ENCODE measurements at places on chromosomes 1 and 21. TPM values are rescaled to one million over a fixed set of nuclear protein-coding genes. Genes with fewer than 3 reads are reported as not detected.

DNA sequence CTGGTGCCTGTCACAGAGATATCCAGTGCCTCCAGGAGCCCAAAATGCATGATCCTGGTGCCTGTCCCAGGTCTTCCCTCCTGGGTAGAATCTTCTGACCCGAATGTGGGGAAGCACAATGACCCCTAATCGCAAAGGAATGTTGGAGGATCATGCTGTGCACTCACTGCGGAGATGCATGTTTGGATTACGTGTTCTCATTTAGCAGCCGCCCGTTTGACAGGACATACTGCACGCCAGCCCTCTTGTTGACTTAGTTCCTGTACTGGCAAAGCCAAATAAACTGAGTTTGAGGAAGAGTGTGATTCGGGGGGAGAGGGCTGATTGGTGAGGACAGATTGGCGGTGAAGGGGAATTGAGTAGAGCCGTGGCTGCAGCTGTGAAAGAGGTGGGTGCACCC lies 85.9 kb upstream of the SIM2 start:
- no peak overlapping the region for H3K4me3 ChIP-seq
- no peak for DNase-seq
- no peaks in the 10 kb centered on the region for H3K4me1 ChIP-seq
- H3K36me3 ChIP-seq: no peaks in the 10 kb centered on the region
- peaks cover 17% of the 10 kb centered on the region for H3K27me3 ChIP-seq
- H3K27ac ChIP-seq: no peak overlapping the region

SNIP1 gene
- total RNA-seq: 34.7 TPM

DNA sequence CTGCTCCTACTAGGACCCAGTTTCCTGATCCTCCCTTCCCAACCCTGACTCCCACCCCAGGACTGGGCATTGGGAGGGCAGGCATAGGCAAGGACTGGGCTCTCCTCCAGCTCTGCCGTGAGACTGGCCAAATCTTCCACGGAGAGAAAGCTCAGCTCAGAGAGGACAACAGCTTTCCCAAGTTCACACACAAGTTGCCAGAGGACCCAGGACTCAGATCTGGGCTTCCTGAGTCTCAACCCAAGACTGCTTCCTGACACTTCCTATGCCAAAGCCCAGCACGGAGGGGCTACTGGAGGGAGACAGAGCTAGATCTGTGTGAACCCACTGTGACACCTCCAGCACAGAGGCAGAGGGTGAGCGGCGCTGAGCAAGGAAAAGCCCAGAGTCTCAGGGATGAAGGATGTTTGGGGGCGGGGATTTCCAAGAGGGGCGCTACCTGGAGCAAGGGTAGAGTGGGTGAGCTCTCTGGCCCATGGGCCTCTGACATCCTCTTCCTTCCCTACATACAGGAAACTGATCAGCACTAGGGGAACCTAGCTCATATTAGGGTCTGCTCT lies 7.1 kb downstream of the PDZK1IP1 start:
- no peak for DNase-seq
- H3K27ac ChIP-seq: no peak overlapping the region
- no peak overlapping the region for H3K4me3 ChIP-seq
- H3K36me3 ChIP-seq: no peaks in the 10 kb centered on the region

VHLL gene
- total RNA-seq: not detected

DNA sequence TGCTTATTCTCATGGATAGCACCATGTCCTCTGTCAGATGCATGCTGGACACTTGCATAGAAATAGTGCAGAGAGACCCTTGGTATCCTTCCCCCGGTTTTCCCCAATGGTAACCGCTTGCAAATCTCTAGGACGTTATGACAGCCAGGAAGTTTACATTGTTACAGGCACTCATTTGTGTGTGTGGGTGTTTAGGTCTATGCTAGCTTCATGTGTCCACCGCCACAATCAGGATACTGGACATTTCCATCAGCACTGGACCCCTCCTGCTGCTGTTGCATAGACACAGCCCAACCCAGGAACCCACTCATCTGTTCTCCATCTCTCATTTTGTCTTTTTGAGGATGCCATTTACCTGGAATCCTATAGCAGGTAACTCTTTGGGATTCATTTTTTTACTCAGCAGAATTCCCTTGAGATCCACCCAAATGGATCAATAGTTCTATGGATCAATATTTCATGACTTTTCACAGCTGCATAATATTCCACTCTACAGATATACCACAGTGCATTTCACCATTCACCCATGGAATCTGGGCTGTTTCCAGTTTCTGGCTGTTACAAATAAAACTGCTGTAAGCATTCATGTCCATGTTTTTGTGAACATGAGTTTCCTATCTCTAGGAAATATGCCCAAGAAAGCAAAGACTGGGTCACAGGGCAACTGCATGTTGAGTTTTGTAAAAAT lies 6.6 kb upstream of the WNT9A start:
- peaks cover 30% of the 10 kb centered on the region for H3K27me3 ChIP-seq
- no peak overlapping the region for H3K4me3 ChIP-seq
- no peak overlapping the region for H3K27ac ChIP-seq
- H3K36me3 ChIP-seq: no peaks in the 10 kb centered on the region

DNA sequence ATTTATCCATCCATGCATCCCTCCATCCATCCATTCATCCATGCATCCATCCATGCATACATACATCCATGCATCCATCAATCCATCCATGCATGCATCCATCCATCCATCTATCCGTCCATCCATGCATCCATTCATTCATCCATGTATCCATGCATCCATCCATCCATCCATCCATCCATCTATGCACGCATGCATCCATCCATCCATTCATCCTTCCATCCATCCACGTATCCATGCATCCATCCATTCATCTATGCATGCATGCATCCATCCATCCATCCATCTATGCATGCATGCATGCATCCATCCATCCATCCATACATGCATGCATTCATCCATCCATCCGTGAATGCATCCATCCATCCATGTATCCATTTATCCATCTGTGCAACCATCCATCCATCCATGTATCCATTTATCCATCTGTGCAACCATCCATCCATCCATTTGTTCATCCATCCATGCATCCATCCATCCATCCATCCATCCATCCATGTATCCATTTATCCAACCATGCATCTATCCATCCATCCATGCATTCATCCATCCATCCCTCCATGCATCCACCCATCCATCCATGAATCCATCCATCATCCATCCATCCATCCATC lies 30.3 kb upstream of the TINAGL1 start:
- H3K27me3 ChIP-seq: peaks cover 2% of the 10 kb centered on the region
- no peak overlapping the region for H3K4me3 ChIP-seq
- H3K4me1 ChIP-seq: peaks cover 11% of the 10 kb centered on the region
- DNase-seq: no peak
- no peak overlapping the region for H3K27ac ChIP-seq

C1orf94 gene
- not detected for total RNA-seq

GRCh38 chr21:40146216-40146837 lies 279.1 kb downstream of the PCP4 start:
- H3K36me3 ChIP-seq: no peaks in the 10 kb centered on the region
- no peak overlapping the region for H3K4me3 ChIP-seq
- no peaks in the 10 kb centered on the region for H3K4me1 ChIP-seq
- no peak for DNase-seq

- no peak overlapping the region for H3K4me3 ChIP-seq
- no peaks in the 10 kb centered on the region for H3K27me3 ChIP-seq
- peak; percentile 30 for DNase-seq
- no peak overlapping the region for H3K27ac ChIP-seq
Observed at GRCh38 chr1:6037338-6037762, 8.3 kb upstream of the KCNAB2 start.

DIO1 gene
- not detected for total RNA-seq

DNA sequence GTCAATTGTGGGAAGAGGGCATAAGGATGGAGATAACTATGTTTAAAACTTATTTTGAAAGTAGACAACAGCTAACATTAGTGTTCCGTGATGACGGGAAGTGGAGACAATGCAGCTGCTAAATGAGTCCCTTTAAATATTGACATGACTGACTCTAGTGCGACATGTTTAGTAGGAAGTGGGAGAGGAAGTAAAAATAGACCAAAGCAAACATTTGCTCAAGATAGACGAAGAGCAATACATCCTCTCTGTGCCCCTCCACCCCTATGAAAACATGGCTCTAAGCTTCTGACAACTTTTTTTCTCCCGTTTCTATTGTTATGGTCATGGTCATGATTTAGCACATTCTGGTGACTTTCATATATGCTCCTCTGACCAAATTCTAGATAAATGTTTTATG lies 60.0 kb upstream of the HMCN1 start:
- H3K27me3 ChIP-seq: no peaks in the 10 kb centered on the region
- peak overlapping the region; percentile 47 for H3K27ac ChIP-seq
- peak overlapping the region; percentile 40 for H3K4me3 ChIP-seq
- no peak for DNase-seq
- H3K4me1 ChIP-seq: peaks cover 38% of the 10 kb centered on the region

DNA sequence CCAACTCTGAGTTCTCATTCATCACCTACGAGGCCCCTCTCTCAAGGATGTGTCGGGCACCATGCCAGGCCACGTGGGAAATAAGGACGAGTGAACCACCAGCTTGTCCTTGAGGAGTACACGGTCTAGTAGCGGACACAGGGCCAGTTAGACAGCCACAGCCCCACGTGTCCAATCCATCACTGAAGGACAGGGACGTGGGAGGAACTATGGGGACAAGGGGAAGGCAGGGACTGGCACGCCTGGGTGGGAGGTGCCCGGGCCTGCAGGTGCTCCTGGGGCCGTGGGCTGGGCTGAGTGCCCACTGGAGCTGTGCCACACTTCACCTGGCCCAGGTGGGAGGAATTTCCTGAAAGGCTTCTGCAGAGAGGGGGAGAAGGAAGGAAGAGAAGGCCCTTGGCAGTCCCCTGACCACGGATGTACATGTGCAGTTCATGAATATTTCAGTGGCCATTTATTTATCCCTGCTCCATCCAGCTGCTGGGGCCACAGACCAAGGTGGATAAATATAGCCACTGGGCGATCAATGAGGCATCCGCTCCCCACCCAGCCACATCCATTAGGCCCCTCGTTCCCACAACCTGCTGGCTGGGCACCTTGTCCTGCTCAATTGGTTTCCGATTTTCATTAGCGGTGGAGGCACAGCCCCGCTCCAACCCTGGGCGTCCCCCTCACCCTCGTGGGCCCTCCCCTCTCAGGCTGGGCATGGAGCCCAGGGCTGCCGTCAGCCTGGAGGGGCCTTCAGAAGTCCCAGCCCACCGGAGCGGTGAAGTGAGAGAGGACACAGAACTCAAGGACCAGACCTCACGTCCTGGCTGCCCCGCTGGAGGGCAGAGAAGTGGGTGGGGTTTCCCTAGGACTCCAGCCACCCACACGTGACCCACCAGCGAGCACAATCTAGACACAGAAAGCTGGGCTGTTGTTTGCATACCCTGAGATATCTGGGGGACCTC lies 59.5 kb downstream of the CASZ1 start:
- H3K36me3 ChIP-seq: no peaks in the 10 kb centered on the region
- H3K4me3 ChIP-seq: no peak overlapping the region
- no peak overlapping the region for H3K27ac ChIP-seq
- DNase-seq: no peak
- no peaks in the 10 kb centered on the region for H3K4me1 ChIP-seq

VANGL2 gene
- total RNA-seq: 5.5 TPM

- H3K27me3 ChIP-seq: peaks cover 4% of the 10 kb centered on the region
- H3K36me3 ChIP-seq: no peaks in the 10 kb centered on the region
- peaks cover 12% of the 10 kb centered on the region for H3K4me1 ChIP-seq
- H3K4me3 ChIP-seq: no peak overlapping the region
- no peak for DNase-seq
Observed at GRCh38 chr1:229757226-229757625, 131.2 kb downstream of the URB2 start.

ADAMTS4 gene
- total RNA-seq: not detected

OMA1 gene
- total RNA-seq: 47.8 TPM

DNA sequence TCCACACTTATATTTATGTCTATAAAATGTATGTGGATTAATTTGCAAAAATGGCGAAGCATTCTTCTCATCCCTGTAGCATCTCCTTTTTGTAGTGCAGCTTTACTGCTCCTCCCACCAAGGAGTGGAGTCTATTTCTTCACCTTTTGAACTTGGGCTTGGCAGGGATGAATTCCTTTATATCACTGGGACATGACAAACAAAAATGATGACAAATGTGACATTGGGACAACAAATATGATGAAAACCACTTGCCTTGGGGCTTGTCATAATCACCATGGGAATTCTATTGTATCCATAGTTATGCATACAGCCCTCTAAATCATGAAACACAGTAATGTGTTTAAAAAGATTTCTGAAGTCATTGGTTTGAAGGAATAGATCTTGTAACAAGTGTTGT lies 155.0 kb downstream of the TNFSF18 start:
- no peak overlapping the region for H3K27ac ChIP-seq
- no peak for DNase-seq
- peaks cover 47% of the 10 kb centered on the region for H3K4me1 ChIP-seq
- H3K36me3 ChIP-seq: no peaks in the 10 kb centered on the region
- no peak overlapping the region for H3K4me3 ChIP-seq

- no peaks in the 10 kb centered on the region for H3K27me3 ChIP-seq
- no peak for DNase-seq
- H3K4me3 ChIP-seq: no peak overlapping the region
- no peaks in the 10 kb centered on the region for H3K4me1 ChIP-seq
Observed at GRCh38 chr1:171997936-171998335, 156.6 kb downstream of the DNM3 start.

IBA57 gene
- 10.8 TPM for total RNA-seq

DNA sequence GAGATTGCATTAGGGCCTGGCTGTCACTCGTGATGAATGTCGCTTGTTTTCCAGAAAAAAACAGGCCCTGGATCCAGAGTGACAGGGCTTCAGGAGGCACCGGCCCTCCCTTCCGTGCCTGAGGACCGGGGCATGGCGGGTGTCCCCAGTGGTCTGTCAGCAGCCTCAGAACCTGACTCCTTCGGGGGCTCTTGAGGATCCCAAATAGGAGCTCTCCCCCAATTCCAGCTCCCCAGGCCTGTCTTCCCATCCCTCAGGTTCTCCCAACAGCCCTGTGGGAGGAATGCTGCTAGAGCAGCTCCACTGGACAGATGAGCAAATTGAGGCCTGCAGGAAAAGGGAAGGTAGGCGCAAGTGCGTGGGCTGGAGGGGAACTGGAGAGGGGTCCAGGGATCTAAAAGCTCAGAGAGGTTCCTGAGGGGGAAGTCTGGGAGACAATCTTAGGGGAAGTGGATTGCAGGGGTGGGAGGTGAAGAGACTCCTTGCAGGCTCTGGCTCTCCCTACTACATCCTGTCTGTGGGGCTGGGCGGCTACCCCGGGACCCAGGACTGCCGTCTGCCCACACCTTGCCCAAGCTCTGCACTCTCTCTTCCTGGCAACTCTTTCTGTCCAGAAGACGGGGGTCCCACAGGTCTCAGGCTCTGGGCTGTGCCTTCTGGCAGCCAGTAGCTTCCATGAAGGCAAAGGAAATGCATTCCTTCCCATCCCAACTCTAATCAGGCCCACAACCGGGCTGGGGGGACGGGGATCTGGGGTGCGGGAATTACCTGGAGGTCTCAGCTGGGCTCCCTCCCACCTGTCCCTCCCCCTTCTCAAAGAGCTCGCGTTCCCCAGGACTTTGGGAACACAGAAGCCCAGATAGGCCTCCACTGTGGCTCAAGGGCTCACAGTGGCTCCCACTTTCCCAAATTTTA lies 105.7 kb upstream of the CASZ1 start:
- DNase-seq: no peak
- H3K27ac ChIP-seq: no peak overlapping the region
- H3K27me3 ChIP-seq: peaks cover 25% of the 10 kb centered on the region
- H3K36me3 ChIP-seq: no peaks in the 10 kb centered on the region

ITLN1 gene
- not detected for total RNA-seq

GRCh38 chr1:26363549-26364448 lies 8.8 kb downstream of the ZNF683 start:
- DNase-seq: peak; percentile 81
- H3K27me3 ChIP-seq: peaks cover 24% of the 10 kb centered on the region
- no peaks in the 10 kb centered on the region for H3K36me3 ChIP-seq
- H3K27ac ChIP-seq: no peak overlapping the region
- H3K4me1 ChIP-seq: peaks cover 27% of the 10 kb centered on the region

All from activated B cell treated with CpG ODN at 0.5 μM for 24 hours (primary cell).